ENCODE measurements at places on chromosomes 2 and 18.

GRCh38 chr2:29450596-29451222 lies 335.5 kb downstream of the CLIP4 start:
- no peak for DNase-seq

DNA sequence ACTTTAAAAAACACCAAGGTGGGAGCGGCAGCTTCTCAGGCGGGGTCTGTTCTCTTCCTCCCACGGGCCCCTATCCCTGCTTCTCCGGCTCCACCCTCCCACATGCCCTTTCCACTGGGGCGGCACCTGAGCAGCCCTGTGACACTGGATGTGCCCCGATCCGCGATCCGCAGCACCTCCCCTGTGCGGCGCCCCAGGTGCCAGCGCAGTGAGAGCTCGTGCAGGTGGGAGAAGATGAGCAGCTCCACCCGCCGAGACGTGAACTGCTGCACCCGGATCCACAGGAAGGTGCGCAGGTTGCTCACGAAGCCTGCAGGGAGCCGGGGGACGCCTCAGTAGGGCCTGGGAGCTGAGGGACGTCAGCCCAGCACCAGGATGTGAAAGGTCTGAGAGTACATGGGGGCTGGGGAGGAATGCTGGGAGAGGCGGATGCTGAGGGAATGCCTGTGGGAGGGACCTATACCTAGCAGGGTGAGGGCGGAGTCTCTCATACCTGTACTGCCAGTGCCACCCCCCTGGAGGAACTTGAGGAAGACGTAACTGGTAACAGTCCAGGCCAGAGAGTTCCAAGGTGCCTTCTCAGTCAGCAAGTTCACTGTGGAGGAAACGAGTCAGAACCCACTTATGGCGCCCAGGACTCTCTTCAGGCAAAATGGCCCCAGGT lies 2.8 kb downstream of the ABCB6 start:
- no peak for DNase-seq

DNA sequence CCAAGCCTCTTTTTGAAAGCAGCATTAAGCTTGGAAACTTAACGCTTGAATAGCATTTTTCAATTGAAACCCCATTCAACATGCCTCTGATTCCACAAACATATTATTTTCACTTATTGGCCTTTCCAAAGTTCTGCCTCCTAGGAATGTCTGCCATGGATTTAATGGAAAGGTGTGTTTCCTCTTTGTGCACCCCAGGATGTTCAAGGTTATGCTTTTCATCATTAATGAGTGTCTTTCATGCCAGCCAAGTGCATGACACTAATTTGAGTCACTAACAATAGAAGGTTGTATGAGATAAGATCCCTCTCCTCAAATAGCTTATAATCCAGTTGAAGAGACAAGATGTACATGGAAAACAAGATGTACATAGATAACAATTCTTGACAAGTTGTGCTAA lies 84.7 kb downstream of the ALPK2 start:
- no peak for DNase-seq

DNA sequence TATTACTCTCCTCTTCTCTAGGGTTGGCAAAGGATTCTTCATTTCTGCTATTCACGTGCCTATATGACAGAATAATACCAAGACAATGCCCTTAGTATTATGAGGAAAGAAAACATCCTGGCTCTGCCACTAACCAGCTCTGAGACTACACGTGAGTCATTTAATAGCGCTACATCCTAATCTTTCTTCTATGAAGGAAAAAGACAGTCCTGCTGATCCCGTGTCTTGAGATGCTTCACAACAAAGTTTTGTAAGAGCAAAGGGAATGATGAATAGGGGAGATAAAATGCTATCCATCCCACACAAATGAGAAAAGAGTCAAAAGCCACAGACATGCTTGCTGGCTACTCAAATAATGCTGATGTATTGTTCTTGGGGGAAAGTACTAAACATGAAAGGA lies 152.8 kb downstream of the PID1 start:
- no peak for DNase-seq

GRCh38 chr2:54983345-54984220 lies 66.7 kb downstream of the RTN4 start:
- DNase-seq, result no peak

DNA sequence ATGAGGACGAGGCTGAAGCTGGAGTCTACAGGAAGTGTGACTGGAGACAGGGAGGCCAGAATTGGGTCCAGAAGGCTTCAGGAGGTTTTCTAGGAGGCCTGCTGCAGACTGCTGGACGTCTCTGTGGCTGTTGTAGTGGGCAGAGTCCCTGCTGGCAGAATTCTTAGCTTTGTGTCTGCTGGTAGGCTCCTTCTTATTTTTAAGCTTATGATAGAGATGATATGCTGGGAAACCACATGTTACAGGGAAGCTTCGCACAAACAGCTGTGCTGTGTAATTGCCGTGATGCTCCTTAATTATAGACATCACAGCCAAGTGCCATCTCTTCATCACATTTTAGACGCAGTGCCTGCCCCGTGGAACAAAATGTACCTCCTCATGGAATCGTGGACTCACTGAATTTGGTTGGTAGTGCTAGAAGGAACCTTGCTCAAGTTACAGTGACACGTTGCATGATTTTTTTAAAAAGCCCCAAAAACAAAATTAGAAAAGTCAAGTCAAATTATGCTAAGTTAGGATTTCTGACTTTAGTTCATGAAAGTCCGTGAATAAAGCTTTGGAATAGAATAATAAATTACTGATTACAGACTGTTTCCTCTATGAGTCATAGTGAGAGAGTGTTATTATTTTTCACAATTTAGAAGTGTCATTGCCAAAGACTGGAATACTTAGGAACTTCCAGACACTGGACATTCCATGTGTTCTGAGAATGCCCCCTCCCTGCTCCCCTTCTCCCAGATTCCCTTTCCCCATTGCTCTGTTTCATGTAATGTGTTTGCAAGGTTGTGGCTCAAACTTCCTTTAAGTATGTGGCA lies 144.1 kb downstream of the FHOD3 start:
- DNase-seq, result no peak

DNA sequence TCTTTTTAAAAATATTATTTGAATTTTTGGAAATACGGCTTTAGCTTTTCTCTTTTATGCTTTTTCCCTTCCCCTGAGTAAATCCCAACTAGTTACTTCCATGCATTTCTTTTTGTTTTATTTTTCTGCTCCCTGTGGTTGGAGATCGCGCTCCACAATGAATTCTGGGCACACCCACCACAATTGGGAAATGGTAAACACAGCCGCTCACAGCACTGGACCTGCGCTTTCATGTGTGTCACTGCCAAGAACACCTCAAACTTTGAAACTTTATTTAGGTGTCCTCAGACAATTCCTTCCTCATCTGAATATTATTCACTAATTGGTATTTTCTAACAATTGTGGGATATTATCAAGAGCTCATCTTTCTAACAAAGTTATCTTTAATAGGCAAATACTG lies 82.8 kb upstream of the TMEM18 start:
- DNase-seq, result no peak

- no peak for DNase-seq
These were observed 193.2 kb downstream of the LNPK start for GRCh38 chr2:175808858-175809257.
